Ovary (tissue), 10 donors: ENCODE measurements at places on chromosomes 6 and 20. TPM values are rescaled to one million over a fixed set of nuclear protein-coding genes. Genes with fewer than 3 reads are reported as not detected.
A peak's percentile ranks its signal among the peaks of the same experiment; 100 is the strongest.

- DNase-seq = no peak
Observed at GRCh38 chr20:1144401-1145172, 26.2 kb downstream of the PSMF1 start.

GRCh38 chr6:114382406-114382805 is 39.6 kb upstream of the HS3ST5 start:
- DNase-seq = no peak

DNA sequence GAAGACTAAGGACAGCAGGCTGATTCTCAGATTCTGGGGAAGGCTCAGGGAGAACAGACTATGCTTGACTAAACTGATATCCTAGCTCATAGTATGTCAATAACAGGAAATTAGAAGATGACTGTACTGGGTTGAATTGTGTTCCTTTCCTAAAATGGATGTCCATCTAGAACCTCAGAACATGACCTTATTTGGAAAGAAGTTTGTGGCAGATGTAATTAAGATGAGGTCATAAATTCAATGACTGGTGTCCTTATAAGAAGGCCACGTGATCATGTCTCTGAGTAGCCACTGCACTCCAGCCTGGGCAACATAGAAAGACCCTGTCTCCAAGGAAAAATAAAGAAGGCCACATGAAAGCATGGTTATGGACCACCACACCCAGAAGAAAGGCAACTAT is 113.9 kb upstream of the STMND1 start:
- DNase-seq = no peak

DNA sequence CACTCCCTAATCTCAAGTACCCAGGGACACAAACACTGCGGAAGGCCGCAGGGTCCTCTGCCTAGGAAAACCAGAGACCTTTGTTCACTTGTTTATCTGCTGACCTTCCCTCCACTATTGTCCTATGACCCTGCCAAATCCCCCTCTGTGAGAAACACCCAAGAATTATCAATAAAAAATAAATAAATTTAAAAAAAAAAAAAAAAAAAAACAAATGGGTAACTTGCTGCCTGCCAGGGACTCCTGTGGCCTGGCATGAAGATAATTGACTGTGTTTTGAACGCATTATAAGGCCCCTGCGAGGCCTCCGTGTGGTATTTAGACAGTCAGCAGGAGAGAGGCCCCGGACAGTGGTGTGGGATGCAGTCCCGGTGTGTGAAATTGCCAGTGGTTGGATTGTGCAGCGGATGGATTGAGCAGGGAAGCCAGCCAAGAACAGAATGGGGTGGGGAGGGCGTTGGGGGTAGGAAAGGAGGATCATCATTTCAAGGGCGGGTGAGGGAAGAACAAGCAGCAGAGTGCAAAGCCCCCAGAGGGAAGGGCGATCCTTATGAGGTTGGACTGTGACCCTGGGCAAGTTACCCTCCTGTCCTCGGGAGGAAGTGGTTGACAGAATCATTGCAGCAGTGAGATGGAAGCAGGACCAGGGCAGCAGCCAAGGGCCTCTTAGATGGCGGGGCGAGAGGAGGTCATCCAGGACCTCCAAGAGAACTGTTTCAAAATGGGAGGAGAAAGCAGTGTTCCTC is 43.3 kb downstream of the PPARD start:
- DNase-seq = peak; percentile 71

DNA sequence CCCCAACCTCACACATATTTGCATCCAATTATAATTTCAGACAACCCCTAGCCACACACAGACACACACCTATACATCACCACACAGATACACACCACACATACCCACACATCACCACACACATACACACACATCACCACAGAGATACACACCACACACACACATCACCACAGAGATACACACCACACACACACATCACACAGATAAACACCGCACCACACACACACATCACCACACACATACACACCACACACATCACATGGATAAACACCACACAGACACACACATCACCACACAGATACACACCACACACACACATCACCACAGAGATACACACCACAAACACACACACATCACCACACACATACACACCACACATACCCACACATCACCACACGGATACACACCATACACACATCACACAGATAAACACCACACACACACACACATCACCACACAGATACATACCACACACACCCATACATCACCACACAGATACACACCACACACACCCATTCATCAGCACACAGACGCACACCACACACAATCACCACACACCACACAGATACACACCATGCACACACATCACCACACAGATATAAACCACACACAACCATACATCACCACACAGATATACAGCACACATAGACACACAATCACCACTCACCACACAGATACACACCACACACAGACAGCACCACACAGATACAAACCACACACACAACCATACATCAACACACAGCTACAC is 74.6 kb downstream of the GRM4 start:
- no peak for DNase-seq

GRCh38 chr6:3440911-3441310 is 15.9 kb downstream of the SLC22A23 start:
- DNase-seq = no peak

GRCh38 chr6:92122746-92123145 is 1296.6 kb downstream of the EPHA7 start:
- no peak for DNase-seq

DNA sequence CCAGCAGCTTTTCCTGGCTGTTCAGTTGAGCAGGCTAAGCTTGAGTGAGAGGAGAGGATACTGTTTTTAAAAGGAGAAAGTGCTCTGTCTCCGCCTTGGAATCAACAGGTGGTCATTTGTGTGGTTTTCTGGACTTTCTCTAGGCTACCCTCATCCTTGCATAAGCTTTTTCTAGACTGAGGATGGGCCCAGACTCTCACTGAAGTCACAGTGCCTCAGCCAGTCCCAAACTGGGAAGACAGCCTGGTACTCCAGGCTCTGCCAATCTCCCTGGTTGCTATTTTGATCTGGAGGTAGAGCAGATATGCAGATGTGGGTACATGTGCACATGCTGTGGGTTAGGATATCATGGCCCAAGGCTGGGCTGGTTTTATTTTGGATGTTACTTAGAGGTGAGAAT is 7.0 kb downstream of the SCUBE3 start:
- no peak for DNase-seq

DNA sequence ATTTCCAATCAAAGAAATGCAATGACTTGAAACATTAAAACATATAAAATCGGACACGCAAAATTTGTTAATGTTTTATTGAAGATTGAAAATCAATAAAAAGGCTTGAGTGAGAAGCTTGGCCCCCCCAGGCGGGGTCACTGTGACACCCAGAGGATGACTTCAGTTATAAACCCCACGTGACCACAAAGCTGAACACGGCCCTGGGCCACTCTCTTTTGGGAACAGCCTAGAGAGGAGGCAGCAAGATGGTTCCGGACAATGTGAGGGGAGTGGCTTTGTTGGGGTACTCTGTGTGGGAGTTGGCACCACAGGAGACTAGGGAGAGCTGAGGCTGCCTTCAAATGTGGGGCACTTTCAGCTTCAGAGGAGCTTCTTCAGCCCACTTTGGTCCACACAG is 172.5 kb downstream of the LRFN2 start:
- no peak for DNase-seq

- DNase-seq = no peak
Observed at GRCh38 chr6:125808060-125808459, 17.3 kb downstream of the NCOA7 start.

DNA sequence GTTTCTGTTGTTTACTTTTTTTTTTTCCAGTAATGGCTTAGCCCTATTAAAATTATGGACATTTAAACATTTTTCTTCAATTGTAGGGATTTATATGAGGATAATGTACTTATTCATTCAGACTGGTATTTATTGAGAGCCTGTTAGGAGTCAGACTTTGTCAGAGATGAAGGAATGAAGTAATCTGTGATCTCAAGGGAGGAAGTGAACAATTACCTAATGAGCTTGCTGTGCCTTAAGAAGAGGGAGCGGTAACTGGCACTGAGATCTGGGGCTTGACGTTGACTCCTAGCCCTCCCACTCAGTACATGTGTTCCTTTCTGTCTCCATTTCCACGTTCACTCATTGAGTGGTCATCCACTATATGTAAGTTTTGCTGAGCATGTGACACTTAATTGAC is 12.6 kb downstream of the AFDN start:
- DNase-seq = no peak

DNA sequence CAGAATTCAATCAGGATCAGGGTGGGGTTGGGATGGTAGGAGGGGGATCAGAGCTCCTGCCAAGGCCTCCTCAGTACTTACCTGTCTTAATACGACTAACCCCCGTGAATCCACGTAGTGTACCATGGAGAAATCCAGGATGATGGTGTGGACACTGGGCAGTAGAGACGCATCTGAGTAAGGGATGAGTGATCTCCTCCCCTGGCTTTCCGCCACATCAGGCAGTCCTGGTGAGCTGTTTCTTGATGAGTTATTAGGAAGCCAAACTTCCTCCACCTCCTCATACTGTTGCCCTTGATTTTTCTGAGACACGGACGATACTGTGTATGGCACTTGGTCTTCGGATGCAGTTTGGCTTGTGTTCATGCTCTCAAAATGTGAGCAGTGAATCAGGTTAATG is 34.2 kb upstream of the SRPK1 start:
- DNase-seq = no peak

- no peak for DNase-seq
Observed at GRCh38 chr6:122726649-122727048, 52.9 kb upstream of the FABP7 start.

DNA sequence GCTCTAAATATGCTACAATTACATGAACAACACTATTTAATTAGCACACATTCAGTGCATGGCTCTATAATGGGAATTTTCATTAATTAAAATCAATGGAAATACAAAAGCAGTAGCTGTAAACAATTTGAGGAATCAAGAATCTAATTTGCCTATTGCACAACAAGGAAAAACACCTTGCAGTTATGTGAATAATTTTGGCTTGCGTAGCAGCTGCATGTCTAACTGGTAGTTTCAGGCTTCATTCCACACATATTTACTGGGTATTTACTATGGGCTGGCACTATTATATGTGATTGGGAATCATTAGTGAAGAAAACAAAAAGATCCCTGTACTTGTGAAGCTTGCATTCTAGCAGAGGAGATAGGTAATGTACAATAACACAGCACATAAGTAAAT is 26.4 kb downstream of the KIF6 start:
- no peak for DNase-seq

DNA sequence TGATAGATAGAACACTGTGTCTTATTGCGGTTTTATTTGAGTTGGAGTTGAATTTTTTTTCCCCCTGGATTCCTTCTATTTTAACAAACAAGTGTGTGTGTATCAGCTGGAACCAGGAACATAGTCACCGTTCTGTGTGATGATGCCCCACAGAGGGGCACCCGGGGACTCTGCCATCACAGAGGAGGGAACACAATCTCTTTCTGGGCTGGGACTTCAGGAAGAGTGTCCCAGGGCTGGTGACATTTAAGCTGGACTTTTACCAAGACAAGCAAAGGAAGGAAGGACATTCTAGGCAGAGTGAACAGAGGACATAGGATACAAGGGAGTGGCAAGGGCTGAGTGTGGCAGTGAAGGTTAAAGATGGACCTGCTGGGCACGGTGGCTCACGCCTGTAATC is 33.2 kb downstream of the TAF8 start:
- DNase-seq = no peak

DNA sequence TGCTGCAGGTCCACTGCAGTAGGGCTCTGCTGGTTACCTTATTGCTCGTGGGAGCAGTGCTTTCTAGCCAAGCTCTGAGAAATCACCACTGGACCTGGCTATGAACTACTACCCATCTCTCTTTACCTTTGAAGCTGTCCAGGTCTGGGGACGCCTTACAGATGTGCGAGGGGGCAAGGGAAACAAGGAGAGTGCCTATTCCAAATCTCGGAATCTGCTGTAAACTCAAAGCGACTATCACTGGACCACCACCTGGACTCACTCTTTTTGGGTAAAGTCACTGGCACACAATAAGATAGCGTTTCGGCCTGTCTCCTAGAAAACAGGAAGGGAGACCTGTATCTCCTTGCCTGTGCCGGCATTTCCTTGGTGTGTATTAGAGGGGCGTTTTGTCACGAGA is 5.3 kb downstream of the NRN1 start:
- no peak for DNase-seq

GRCh38 chr20:61494763-61495575 is 242.9 kb downstream of the CDH4 start:
- DNase-seq = no peak

GATA5 gene
- total RNA-seq = not detected

SLC24A3 gene
- total RNA-seq = 4.8 TPM

SULF2 gene
- 396 TPM for total RNA-seq

IFNGR1 gene
- 52.5 TPM for total RNA-seq

TTK gene
- total RNA-seq = not detected

REM1 gene
- total RNA-seq = 1.1 TPM

RWDD2A gene
- total RNA-seq = 2.8 TPM

OSER1 gene
- total RNA-seq = 39.5 TPM

MPIG6B gene
- total RNA-seq = 0.15 TPM

RMND1 gene
- total RNA-seq = 20.5 TPM

GSTA1 gene
- 12.4 TPM for total RNA-seq
